GM03348 (cell line): ENCODE measurements at places on chromosomes 2 and 18.

GRCh38 chr2:130756053-130756873, 923 bp downstream of the AMER3 start:
- peak; percentile 78 for DNase-seq

DNA sequence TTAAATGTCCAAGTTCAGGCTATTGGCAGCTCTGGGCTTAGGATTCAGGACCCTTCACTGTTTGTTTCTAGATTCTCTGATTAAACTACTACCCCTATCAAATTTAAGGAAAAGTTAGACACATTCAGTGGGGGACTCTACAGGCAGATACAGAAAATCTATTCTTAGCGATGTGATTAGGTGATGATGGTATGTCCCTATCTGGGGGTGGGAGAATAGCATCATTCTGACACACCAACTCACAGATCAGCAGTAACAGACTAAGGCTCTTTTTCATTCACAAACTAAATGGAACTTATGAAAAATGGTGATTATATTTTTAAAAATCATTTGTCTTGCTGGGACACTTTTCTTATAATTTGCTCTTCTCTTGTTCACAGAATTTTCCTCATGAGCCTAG, 232.9 kb upstream of the CDH2 start:
- no peak for DNase-seq

- no peak for DNase-seq
Observed at GRCh38 chr2:210337159-210337558, 22.2 kb upstream of the MYL1 start.

- no peak for DNase-seq
Observed at GRCh38 chr2:171167352-171167997, 6.8 kb upstream of the TLK1 start.

GRCh38 chr2:42829671-42830440, 37.5 kb upstream of the HAAO start:
- DNase-seq, result peak; percentile 50

DNA sequence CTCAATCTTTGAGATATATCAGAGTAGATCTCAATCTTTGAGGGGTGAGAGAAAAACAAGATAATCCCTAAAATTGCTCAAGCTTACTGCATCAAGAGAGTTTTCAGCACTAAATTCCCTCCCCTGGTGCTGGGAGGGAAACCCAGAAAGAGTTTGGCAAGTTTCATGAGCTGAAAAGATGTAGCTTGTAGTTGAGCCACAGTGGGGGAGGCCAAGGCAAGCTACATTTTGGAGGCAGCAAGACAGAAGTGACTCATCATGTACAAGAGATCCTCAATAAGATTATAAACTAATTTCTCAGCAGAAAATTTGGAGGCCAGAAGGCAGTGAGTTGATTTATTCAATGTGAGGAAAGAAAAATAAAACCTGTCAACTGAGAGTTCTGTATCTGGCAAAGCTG, 308.2 kb downstream of the PIEZO2 start:
- DNase-seq, result no peak

DNA sequence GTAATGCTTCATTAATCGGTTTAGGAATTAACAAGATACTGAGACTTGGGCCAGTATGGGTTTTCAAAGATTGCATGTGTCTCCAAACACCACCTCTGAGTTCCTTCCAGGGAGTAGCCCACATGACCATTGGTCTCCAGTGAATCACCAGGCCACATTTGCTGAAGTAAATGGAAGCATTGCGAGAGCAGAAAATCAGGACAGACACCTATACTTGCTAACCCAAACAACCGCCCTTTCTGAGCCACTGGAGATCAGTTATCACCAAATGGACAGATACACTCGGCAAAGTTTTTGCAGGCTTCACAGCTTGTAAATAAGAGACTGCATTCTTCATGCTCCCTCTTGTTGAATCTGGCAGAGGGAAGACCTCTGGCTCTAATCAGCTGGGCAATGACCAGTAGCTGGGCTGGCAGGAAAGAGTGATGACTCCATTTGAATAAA, 40.9 kb downstream of the GATA6 start:
- DNase-seq, result peak; percentile 40

- no peak for DNase-seq
Observed at GRCh38 chr2:60556576-60557485, 3.4 kb upstream of the BCL11A start.

DNA sequence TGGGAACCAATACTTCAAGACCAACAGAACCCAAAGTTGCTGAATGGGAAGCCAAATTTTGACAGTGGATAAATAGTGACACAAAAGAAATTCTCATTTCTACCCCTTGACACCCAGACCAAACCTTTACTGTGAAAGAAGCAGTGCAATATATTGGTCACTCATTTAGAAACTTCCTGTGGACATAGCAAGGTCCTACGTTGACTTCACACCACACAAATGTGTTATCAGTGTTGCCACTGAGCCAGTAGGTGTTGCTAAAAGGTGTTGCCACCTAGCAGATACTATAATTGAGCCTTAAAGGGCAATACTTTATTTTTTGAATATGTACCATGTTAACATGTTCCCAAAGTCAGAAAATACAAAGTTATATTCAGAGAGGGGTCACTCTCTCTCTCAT, 1008.9 kb upstream of the CDH2 start:
- DNase-seq, result no peak

GRCh38 chr2:200661477-200661876, 75.7 kb downstream of the AOX1 start:
- DNase-seq, result no peak
